Breast epithelium (tissue), 4 donors: ENCODE measurements at places on chromosomes 4 and X. TPM values are rescaled to one million over a fixed set of nuclear protein-coding genes. Genes with fewer than 3 reads are reported as not detected.

The KIAA1210 gene
- 0.15 TPM for total RNA-seq

GRCh38 chr4:182619660-182620059, 297.5 kb downstream of the DCTD start:
- DNase-seq: no peak

DNA sequence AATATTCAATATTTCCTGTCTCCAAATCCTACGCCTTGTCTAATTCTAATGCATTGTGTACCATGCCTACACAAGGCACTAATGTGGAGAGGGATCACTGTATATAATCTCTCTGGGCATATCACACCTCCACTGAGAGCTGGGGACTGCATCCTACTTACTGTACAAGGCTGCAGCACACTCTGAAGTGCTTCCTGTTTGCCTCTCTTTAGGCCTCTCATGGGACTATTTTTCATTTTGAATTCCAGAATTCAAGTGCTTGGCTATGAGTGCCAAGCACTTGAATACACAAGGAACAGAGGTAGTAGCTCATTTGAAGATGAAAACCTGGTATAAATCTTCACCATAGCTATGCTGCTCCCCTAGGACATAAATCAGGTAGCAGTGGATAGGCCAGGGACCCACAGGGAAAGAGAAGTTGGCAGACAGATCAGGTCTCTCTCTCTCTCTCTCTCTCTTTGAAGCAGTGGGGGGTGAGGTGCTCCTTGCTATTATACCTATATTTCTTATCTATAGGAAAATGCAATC, 229.7 kb upstream of the MBNL3 start:
- no peak for DNase-seq

The NPY5R gene
- total RNA-seq: 1.6 TPM

DNA sequence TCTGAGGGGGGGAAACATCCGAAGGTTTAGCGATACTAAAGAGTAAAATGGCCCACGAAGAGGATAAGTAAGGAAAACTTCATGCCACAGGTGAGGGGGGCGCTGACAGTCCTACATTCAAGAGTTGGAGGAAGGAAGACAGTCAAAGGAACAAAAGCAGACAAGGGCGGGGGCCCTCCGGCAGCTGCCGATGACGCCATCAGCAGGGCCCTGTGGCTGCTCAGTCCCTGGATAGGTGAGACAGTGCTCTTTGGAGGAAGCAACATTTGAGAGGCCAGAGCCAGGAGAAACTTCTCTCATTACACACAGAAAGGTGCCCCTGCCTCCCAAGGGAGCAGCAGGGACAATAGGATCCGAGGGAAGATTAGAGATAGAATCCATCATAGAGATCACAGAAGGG, 41.5 kb downstream of the RAB40AL start:
- DNase-seq: no peak

The VAMP7 gene
- total RNA-seq: 35.3 TPM

DNA sequence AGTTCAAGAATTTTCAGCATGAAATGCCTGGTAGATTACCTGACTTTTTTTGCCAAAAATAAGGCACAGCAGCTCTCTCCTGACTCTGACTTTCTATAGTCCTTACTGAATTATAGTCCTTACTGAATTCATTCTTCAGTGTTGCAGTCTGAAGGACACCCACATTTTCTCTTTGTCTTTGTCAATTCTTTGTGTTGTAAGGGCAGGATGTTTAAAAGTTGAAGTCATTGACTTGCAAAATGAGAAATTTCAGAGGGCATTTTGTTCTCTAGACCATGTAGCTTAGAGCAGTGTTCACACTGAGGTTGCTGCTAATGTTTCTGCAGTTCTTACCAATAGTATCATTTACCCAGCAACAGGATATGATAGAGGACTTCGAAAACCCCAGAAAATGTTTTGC, 168.0 kb downstream of the SOWAHB start:
- DNase-seq: no peak

The SHOX gene
- not detected for total RNA-seq

GRCh38 chr4:52822972-52823701, 39.0 kb upstream of the RASL11B start:
- DNase-seq: no peak

- no peak for DNase-seq
These were observed 452.3 kb downstream of the MID1IP1 start for GRCh38 chrX:39253551-39253950.

DNA sequence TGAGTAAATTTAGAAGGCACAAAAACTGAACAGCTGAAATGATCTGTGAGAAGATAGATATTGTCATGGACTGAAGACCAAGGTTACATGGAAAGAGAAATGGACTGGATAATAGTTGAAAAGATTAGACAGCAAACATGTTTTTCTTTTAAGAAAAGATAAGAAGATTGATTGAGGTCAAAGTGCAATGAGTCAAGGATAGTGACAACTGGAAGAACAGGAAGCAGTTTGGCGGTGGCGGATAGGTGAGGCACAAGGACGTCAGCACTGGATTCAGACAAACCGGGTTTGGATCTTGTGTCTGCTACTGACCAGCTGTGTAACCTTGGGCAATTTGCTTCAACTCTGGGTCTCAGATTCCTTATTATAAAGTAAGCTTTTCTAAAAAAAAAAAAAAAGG, 2.0 kb upstream of the HPGD start:
- DNase-seq: no peak

GRCh38 chrX:97685753-97686152, 802.0 kb downstream of the RPA4 start:
- no peak for DNase-seq

GRCh38 chr4:47733302-47734175, 104.3 kb downstream of the CORIN start:
- no peak for DNase-seq

GRCh38 chr4:142558851-142559250, 287.2 kb downstream of the INPP4B start:
- no peak for DNase-seq

The MAGEA12 gene
- total RNA-seq: not detected
